Lung (tissue), 17 donors: ENCODE measurements at places on chromosomes 12 and 14. TPM values are rescaled to one million over a fixed set of nuclear protein-coding genes. Genes with fewer than 3 reads are reported as not detected.

The LAG3 gene
- 1.7 TPM for total RNA-seq

The PLA2G1B gene
- 33.9 TPM for total RNA-seq

The TAC3 gene
- total RNA-seq, result not detected

The TCL1B gene
- total RNA-seq, result 0.28 TPM

The CATSPERB gene
- 9.0 TPM for total RNA-seq

The DTX3 gene
- total RNA-seq, result 26.6 TPM

The CEBPE gene
- 0.67 TPM for total RNA-seq

The TAS2R9 gene
- total RNA-seq, result not detected
